ENCODE measurements at places on chromosomes 5 and 9. TPM values are rescaled to one million over a fixed set of nuclear protein-coding genes. Genes with fewer than 3 reads are reported as not detected.

Gene KLHL3
- 6.8 TPM for total RNA-seq

- no peak for DNase-seq
- no peaks in the 10 kb centered on the region for H3K27me3 ChIP-seq
- peaks cover 2% of the 10 kb centered on the region for H3K4me1 ChIP-seq
- no peak overlapping the region for H3K4me3 ChIP-seq
- no peaks in the 10 kb centered on the region for H3K36me3 ChIP-seq
These were observed 28.3 kb downstream of the GALNT10 start for GRCh38 chr5:154218786-154219185.

DNA sequence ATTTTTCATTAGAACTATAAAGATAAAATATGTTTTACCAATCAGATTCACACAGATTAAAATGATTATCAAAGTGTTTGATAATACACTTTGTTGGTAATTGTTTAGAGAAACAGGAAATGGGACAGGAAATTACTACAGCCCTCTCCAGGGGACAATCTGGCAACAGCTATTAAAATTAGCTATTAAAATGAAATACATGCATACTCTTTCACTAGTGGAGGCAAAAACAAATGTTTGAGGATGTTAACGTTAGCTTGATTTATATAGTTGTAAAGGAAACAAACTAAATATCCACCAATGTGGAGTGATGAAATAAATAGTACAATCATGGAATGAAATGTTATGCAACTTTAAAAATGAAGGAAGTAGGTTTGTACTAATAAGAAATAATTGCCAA lies 53.7 kb downstream of the TARS1 start:
- H3K27me3 ChIP-seq: no peaks in the 10 kb centered on the region
- DNase-seq: peak; percentile 86
- H3K36me3 ChIP-seq: no peaks in the 10 kb centered on the region
- H3K4me1 ChIP-seq: peaks cover 4% of the 10 kb centered on the region

Gene KIF24
- total RNA-seq: 3.0 TPM

Gene ENTR1
- 48.4 TPM for total RNA-seq

Gene TSLP
- 0.60 TPM for total RNA-seq

Gene EXD3
- total RNA-seq: 21.5 TPM

DNA sequence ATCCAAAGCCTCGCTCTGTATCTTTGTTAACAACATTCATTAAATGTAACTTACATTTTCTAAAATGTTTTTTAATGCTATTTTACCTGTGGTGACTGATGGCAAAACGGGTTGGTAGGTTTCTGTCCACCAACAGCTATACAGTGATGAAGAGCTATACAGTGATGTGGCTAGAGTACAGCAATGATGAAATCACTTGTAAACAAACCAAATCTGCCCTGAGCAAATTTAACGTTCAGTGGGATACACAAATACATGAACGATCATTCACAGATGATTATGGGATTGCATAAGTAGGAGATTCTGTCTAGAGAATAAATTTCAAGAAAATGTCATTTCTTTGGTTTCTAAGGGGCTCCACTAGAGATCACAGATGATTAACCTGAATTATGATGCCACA lies 132.7 kb downstream of the MPDZ start:
- H3K36me3 ChIP-seq: peaks cover 13% of the 10 kb centered on the region
- no peak overlapping the region for H3K27ac ChIP-seq
- H3K4me3 ChIP-seq: no peak overlapping the region
- peaks cover 3% of the 10 kb centered on the region for H3K4me1 ChIP-seq

Gene CTXN3
- total RNA-seq: not detected

DNA sequence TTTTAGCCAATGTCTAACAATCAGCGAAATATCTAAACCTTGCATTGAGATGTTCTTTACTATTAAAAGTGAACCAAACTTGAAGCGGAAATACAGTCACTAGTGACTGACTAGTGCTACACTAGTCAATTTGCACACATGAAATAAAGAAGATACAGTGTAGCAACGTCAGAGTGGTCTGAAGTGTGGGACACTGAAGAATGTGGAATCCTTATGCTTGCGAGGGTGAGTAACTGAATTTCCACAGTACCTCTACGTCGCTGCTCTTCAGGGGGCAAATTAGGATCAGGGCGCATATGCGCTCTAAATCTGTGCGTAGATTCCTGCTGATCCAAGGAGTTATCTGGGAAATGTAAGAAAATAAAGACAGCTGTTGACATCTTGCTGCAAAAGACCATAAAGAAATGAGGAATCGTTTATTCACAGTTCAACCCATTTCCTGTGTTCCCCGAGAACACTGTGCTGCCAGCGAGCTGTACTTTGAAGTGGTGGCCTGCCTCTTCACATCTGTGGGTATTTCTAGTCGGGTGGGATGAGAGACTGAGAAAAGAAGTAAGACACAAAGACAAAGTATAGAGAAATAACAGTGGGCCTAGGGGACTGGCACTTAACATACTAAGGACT lies 39.8 kb upstream of the FLT4 start:
- H3K4me3 ChIP-seq: no peak overlapping the region
- no peaks in the 10 kb centered on the region for H3K27me3 ChIP-seq
- H3K4me1 ChIP-seq: peaks cover 12% of the 10 kb centered on the region
- DNase-seq: peak; percentile 75
- H3K36me3 ChIP-seq: no peaks in the 10 kb centered on the region

GRCh38 chr5:17433406-17433805 lies 64.6 kb upstream of the TAF11L2 start:
- H3K27ac ChIP-seq: no peak overlapping the region
- no peaks in the 10 kb centered on the region for H3K36me3 ChIP-seq
- H3K4me3 ChIP-seq: no peak overlapping the region
- no peak for DNase-seq

GRCh38 chr9:15959663-15960062 lies 406.8 kb downstream of the CCDC171 start:
- no peaks in the 10 kb centered on the region for H3K36me3 ChIP-seq
- H3K4me1 ChIP-seq: no peaks in the 10 kb centered on the region
- H3K27me3 ChIP-seq: no peaks in the 10 kb centered on the region

- H3K4me3 ChIP-seq: no peak overlapping the region
- no peak for DNase-seq
- peaks cover 19% of the 10 kb centered on the region for H3K36me3 ChIP-seq
These were observed 104.4 kb upstream of the SREK1 start for GRCh38 chr5:66039701-66040100.

GRCh38 chr9:419571-420171 lies 205.0 kb downstream of the DOCK8 start:
- no peak overlapping the region for H3K27ac ChIP-seq
- H3K4me1 ChIP-seq: peaks cover under 1% of the 10 kb centered on the region
- no peak overlapping the region for H3K4me3 ChIP-seq
- DNase-seq: peak; percentile 72
- no peaks in the 10 kb centered on the region for H3K27me3 ChIP-seq

DNA sequence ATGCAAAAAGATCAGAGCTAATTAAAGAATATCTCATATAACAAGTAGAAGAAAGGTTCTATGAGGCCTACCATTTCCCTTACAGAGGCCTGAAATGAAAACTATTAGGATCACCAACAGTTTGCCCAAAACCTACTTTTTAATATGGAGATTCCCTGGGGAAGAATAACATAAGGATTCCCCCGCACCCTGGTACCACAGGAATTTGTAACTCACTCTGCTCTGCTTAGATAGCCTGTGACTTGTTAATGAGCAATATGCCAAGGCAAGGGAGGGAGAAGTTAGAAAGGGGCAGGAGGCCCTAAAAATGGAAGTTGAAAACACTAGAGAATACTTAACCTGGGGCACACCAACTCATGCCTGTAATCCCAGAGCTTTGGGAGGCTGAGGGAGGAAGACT lies 107.0 kb downstream of the CDH6 start:
- H3K4me3 ChIP-seq: no peak overlapping the region
- no peaks in the 10 kb centered on the region for H3K27me3 ChIP-seq
- H3K36me3 ChIP-seq: no peaks in the 10 kb centered on the region
- H3K4me1 ChIP-seq: no peaks in the 10 kb centered on the region
- no peak for DNase-seq

- no peak overlapping the region for H3K27ac ChIP-seq
- H3K4me3 ChIP-seq: no peak overlapping the region
- no peaks in the 10 kb centered on the region for H3K27me3 ChIP-seq
- no peaks in the 10 kb centered on the region for H3K36me3 ChIP-seq
- DNase-seq: no peak
- no peaks in the 10 kb centered on the region for H3K4me1 ChIP-seq
These were observed 296.9 kb downstream of the ADGRV1 start for GRCh38 chr5:90855296-90856010.

GRCh38 chr9:109289186-109289585 lies 31.7 kb downstream of the EPB41L4B start:
- H3K27ac ChIP-seq: no peak overlapping the region
- H3K36me3 ChIP-seq: no peaks in the 10 kb centered on the region
- no peak for DNase-seq

Gene GABRP
- total RNA-seq: 0.89 TPM

- peak overlapping the region; percentile 30 for H3K27ac ChIP-seq
- H3K4me1 ChIP-seq: peaks cover 6% of the 10 kb centered on the region
- no peaks in the 10 kb centered on the region for H3K27me3 ChIP-seq
- no peaks in the 10 kb centered on the region for H3K36me3 ChIP-seq
- no peak overlapping the region for H3K4me3 ChIP-seq
These were observed 247.0 kb downstream of the AOPEP start for GRCh38 chr9:94973451-94973941.

Gene NNT
- total RNA-seq: 54.2 TPM

- no peaks in the 10 kb centered on the region for H3K27me3 ChIP-seq
- no peak for DNase-seq
- H3K36me3 ChIP-seq: peaks cover 2% of the 10 kb centered on the region
- peak overlapping the region; percentile 93 for H3K27ac ChIP-seq
These were observed 502 bp upstream of the PTGR1 start for GRCh38 chr9:111599955-111600343.

Gene PTGER4
- 25.5 TPM for total RNA-seq

GRCh38 chr9:117091529-117091928 lies 323.3 kb downstream of the ASTN2 start:
- DNase-seq: no peak
- H3K4me3 ChIP-seq: no peak overlapping the region
- H3K4me1 ChIP-seq: no peaks in the 10 kb centered on the region
- H3K27me3 ChIP-seq: no peaks in the 10 kb centered on the region
- no peak overlapping the region for H3K27ac ChIP-seq

GRCh38 chr5:14256756-14257393 lies 113.7 kb downstream of the TRIO start:
- H3K27ac ChIP-seq: no peak overlapping the region
- H3K4me3 ChIP-seq: no peak overlapping the region
- no peaks in the 10 kb centered on the region for H3K36me3 ChIP-seq
- H3K4me1 ChIP-seq: peaks cover 12% of the 10 kb centered on the region
- no peak for DNase-seq

GRCh38 chr9:116504893-116505480 lies 182.1 kb upstream of the TRIM32 start:
- H3K36me3 ChIP-seq: no peaks in the 10 kb centered on the region
- DNase-seq: no peak
- H3K4me3 ChIP-seq: no peak overlapping the region
- H3K4me1 ChIP-seq: no peaks in the 10 kb centered on the region
- no peak overlapping the region for H3K27ac ChIP-seq
- H3K27me3 ChIP-seq: no peaks in the 10 kb centered on the region

Gene LTC4S
- total RNA-seq: 4.0 TPM

Gene DNAI1
- total RNA-seq: 12.8 TPM

Gene CAMK4
- total RNA-seq: 27.7 TPM

Gene TMEM171
- total RNA-seq: 0.34 TPM

Gene CXCL14
- 1.6 TPM for total RNA-seq

Gene AHRR
- total RNA-seq: 8.8 TPM

DNA sequence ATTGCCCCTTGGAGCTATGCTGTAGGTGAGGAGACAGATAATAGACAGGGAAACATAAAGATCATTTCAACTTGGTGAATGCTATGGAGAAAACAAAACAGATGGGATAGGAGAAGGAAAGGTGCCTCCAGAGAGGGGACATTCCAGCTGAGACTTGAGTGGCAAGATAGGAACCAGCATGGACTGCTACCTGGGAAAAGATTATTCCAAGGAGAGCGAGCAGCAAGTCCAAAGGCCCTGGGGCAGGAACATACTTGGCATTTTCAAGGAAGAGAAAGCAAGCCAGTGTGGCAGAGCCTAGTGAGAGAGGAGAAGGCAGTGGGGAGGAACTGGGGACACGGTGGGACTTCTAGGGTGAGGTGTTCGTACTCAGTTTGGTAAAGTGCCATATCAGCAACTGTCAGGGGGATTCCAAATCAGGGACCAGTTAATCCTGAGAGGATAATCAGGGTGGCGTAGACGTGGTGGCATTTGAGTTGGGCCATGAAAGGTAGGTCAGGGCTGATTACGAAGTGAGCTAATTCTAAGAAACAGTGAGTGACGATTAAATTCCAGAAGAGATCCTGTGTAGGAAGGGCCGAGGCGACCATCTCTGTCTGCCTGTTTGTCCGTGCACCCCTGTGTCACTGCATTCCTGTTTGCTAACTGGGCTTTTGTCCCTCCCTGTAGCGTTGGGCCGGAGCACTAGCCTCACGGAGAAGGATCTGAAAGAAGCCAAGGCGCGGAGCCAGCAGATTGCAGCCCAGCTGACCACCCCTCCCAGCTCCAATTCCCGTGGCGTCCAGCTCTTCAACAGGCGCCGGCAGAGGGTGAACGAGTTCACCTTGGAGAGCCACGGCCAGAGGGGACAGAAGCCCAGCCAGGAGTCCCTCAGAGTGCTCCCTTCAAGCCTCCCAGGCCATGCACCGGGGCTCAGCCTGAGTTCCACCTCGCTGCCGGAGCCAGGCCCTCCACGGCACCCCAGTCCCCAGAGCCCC lies 7.1 kb downstream of the SYNPO start:
- peak overlapping the region; percentile 87 for H3K27ac ChIP-seq
- H3K27me3 ChIP-seq: no peaks in the 10 kb centered on the region
- peaks cover 25% of the 10 kb centered on the region for H3K4me1 ChIP-seq
- H3K36me3 ChIP-seq: peaks cover 16% of the 10 kb centered on the region
- DNase-seq: peak; percentile 64
- H3K4me3 ChIP-seq: no peak overlapping the region

GRCh38 chr5:71452876-71453275 lies 2.6 kb upstream of the BDP1 start:
- H3K36me3 ChIP-seq: no peaks in the 10 kb centered on the region
- peaks cover 13% of the 10 kb centered on the region for H3K27me3 ChIP-seq
- no peak overlapping the region for H3K27ac ChIP-seq
- H3K4me1 ChIP-seq: no peaks in the 10 kb centered on the region
- H3K4me3 ChIP-seq: no peak overlapping the region

DNA sequence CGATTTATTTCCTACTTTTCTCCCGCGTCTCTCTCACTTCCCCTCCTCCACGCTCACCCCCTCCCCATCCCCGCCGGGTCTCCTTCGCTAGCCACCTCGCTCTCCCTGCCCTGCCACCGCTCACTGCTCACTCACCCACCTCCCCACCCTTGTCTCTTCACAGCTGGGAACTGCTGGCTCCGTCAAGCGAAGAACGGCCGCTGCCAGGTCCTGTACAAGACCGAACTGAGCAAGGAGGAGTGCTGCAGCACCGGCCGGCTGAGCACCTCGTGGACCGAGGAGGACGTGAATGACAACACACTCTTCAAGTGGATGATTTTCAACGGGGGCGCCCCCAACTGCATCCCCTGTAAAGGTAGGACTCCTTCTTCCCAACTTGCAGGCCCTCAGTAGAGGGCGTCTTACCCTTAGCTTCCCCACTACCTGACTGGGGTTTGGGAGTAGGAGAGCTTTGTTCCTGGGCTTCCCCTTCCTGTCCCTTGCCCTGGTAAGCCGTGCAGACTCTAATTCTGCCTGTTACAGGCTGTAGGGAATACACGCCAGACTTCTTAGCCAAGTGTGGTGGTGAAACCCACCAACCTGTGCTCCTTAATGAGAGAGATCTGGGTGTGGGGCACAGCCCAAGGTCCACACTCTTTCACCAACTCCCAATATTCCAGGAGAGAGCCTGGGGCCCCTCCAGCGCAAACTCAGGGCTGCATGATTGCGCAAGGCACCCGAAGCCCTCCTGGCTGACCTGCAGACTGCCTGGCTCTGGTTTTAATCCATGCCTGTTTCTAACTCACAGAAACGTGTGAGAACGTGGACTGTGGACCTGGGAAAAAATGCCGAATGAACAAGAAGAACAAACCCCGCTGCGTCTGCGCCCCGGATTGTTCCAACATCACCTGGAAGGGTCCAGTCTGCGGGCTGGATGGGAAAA lies 2.5 kb downstream of the FST start:
- H3K27me3 ChIP-seq: peaks cover 27% of the 10 kb centered on the region
- H3K4me1 ChIP-seq: peaks cover 3% of the 10 kb centered on the region
- H3K27ac ChIP-seq: no peak overlapping the region
- H3K36me3 ChIP-seq: no peaks in the 10 kb centered on the region

Measured in lung (tissue), 17 donors.